ENCODE measurements at places on chromosomes 6 and 20.
A peak's percentile ranks its signal among the peaks of the same experiment; 100 is the strongest.

DNA sequence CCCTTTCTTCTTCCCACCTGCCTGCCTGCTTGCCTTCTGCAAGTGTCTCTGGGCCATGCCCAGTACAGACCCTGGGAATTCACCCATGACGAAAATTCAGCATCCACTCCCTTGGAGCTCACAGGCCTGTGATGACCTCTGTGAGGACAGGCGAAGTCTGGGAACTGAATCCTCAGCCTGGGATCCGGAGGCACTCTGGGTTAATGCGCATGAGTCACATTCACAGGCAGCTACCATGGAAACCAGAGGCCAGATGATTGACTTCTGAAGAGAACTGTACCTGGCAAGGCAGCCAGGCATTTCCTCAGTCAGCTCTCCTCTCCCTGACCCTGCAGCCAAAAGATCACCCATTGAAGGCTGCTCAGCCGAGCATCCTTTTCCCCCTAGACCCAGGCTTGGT, 41.0 kb downstream of the SLC9A8 start:
- peak; percentile 89 for DNase-seq

DNA sequence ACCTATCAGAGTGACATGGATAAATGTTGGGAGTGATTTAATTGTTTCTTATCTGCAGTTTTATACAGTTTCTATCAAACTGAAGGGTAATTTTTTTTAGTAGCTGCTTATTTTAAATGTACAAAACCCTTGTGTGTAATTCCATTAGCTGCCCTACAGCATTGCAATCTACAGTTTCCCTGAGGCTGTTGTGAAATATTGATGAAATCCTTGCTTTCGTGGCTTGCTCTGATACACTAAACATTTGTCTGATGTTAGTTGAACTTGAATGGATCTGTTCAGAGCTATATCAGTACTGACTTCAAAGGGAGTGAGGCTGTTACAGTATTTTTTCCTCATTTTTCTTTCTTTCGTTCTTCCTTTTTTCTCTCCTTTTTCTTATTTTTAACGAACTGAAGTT, 255.4 kb downstream of the TSHZ2 start:
- no peak for DNase-seq

GRCh38 chr20:34951252-34951651, 4.4 kb downstream of the GSS start:
- DNase-seq: no peak

DNA sequence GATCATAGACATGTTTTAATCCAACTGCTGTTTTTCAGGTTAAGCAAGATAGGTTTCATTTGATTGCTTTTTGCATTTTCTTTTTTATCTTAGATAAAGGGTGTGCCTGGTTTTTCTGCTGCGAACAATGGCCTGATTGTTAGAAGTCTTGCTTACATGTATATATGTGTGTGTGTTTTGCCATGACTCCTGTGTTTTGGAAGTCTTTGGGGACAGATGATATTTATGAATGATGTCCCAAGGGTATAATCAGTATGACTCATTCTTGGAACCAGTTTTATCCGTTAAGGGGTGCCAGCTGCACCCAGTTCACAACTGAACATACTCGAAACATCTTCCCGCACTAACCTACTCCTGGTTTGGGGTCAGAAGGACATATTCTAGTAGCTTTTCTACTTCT, 230.1 kb upstream of the SUPT3H start:
- DNase-seq: peak; percentile 13

DNA sequence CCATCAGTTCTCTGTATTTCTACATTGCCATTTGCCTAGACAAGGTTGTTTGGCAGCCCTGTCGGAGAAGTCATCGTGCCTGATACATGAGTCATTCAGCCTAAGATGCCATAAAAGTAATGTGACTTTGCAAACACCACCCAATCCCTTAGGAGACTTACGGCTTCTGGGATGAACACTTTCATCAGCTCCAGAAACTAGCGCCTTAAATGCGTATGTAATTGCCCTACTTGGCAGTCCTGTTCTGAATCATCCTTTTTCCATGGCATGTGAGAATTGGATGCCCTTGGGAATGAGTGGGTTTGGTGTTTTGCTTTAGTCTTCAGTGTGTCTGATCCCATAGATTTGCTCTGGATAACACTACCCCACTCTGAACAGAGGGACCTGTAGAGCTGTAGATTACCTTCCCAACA, 158.5 kb downstream of the SASH1 start:
- peak; percentile 85 for DNase-seq

DNA sequence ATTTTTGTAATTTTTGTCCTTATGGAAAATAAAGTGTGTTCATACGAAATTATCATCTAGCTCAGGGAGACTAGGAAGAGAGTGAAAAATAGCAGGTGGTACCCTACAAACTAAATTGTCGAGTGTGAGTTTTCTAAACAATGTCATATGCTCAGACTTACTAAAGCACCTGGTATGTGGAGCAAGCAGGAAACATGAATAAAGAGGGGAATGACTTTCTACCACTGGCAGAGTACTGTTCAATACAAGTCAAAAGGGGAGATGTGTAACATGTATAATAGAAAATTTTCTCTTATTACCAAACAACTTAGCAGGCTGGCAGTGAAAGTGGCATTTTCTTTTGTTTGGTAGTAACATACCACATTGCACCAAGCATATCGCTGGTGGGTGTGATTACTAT, 36.1 kb downstream of the CTNNBL1 start:
- peak; percentile 58 for DNase-seq

DNA sequence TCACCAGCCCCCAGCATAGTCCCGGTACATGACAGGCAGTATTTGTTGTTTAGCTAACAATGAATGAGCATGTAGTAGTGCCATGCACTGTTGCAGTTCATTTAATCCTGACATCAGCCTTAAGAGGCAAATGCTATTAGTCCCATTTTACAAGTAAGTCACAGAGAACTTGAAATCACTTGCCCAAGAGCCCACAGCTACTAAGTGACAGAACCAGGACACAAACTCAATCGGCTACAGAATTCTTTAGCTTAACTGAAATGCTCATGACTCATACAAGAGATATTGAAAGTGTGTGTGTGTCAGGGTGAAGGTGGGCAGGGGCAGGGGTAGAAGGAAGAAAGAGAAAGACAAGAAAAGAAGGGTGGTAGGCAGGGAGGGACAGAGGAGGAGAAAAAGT, 52.7 kb downstream of the UNC5CL start:
- DNase-seq: no peak

Data from choroid plexus epithelial cell (primary cell).